SW 1271 (cell line): ENCODE measurements at places on chromosomes 4 and X.

GRCh38 chrX:39900777-39901170 is 197.0 kb downstream of the BCOR start:
- DNase-seq: no peak

GRCh38 chr4:109749388-109750082 is 19.7 kb upstream of the PLA2G12A start:
- DNase-seq: no peak

GRCh38 chr4:140243278-140243753 is 89.3 kb upstream of the MAML3 start:
- DNase-seq: no peak

- DNase-seq: no peak
These were observed 10.7 kb downstream of the MAGED2 start for GRCh38 chrX:54818221-54818620.
